GM12878 (cell line): ENCODE measurements at places on chromosomes 7 and 10. TPM values are rescaled to one million over a fixed set of nuclear protein-coding genes. Genes with fewer than 3 reads are reported as not detected.

PRSS37 gene
- not detected in 2 replicates for total RNA-seq

PROSER2 gene
- 0.10 and 0.27 TPM in 2 replicates for total RNA-seq

CYREN gene
- total RNA-seq: 55.3 and 58.0 TPM in 2 replicates

MAT1A gene
- total RNA-seq: 0.23 and 0.29 TPM in 2 replicates

CAMK2B gene
- 0.23 and 0.24 TPM in 2 replicates for total RNA-seq

KDM7A gene
- total RNA-seq: 0.95 and 1.5 TPM in 2 replicates

FAM237B gene
- total RNA-seq: not detected in 2 replicates

CALHM3 gene
- 0.16 TPM in 1 of 2 replicates, not detected in the other for total RNA-seq

CYP26C1 gene
- 0.08 TPM in 1 of 2 replicates, not detected in the other for total RNA-seq

ADAP1 gene
- 38.7 and 42.3 TPM in 2 replicates for total RNA-seq

KLF14 gene
- total RNA-seq: not detected in 2 replicates

PTPN20 gene
- total RNA-seq: 0.26 TPM in 1 of 2 replicates, not detected in the other

TMEM130 gene
- total RNA-seq: not detected in 2 replicates

GSAP gene
- total RNA-seq: 17.4 and 24.1 TPM in 2 replicates

ATP6V0A4 gene
- not detected in 2 replicates for total RNA-seq

KCNIP2 gene
- total RNA-seq: 1.8 and 3.6 TPM in 2 replicates

MKI67 gene
- 168 and 183 TPM in 2 replicates for total RNA-seq

LRRN3 gene
- total RNA-seq: 0.08 and 0.18 TPM in 2 replicates
